ENCODE measurements at places on chromosomes 6 and 20. TPM values are rescaled to one million over a fixed set of nuclear protein-coding genes. Genes with fewer than 3 reads are reported as not detected.
A peak's percentile ranks its signal among the peaks of the same experiment; 100 is the strongest.

DNA sequence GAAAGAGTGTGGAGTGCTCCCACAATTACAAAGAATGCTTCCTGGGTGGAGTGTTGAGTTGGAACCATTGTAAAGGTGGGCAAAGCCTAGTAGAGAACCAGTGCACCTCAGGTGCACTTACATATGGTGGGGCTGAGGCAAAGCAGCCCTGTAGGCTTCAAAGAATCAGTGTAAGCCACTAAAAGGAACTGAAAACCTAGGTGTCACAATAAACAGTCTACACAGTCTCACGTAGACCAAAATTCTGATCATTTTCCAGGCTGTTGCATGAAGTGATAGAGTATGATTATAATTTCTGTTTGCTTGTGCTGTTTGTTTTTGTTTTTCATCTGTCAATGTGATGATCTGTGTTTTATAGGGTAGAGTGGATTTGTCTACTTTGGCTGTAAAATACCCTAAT lies 2.8 kb downstream of the ABT1 start:
- peak overlapping the region; percentile 77 for H3K27ac ChIP-seq
- peaks cover 2% of the 10 kb centered on the region for H3K27me3 ChIP-seq
- peaks cover 2% of the 10 kb centered on the region for H3K36me3 ChIP-seq
- peaks cover 10% of the 10 kb centered on the region for H3K4me1 ChIP-seq

- DNase-seq, result no peak
- H3K27me3 ChIP-seq, result no peaks in the 10 kb centered on the region
- H3K27ac ChIP-seq, result no peak overlapping the region
- no peaks in the 10 kb centered on the region for H3K36me3 ChIP-seq
- H3K4me1 ChIP-seq, result no peaks in the 10 kb centered on the region
Observed at GRCh38 chr6:147999001-147999540, 343.6 kb upstream of the SASH1 start.

DNA sequence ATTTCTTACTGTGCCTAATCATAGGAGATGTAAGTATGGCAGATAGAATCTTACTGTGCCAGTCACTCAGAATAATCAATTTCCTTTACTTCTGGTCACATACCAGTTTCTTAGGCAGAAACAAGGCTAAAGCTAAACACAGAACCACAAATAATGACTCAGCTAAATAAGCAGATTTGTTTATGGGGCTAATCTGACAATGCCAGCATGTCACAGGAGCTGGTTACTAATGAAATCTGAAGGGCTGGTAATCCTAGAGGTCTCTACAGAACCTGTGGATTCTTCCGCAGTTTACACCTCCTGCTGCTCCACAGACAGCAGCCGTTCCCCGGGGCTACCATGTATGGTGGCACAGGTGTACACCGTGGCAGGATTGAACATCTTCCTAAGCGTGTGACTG lies 80.8 kb downstream of the LYRM4 start:
- no peak overlapping the region for H3K27ac ChIP-seq
- no peaks in the 10 kb centered on the region for H3K27me3 ChIP-seq
- no peak overlapping the region for H3K4me3 ChIP-seq
- peaks cover 6% of the 10 kb centered on the region for H3K4me1 ChIP-seq

GRCh38 chr6:87029711-87030314 lies 65.1 kb downstream of the CGA start:
- no peak for DNase-seq
- H3K4me1 ChIP-seq, result no peaks in the 10 kb centered on the region
- H3K36me3 ChIP-seq, result no peaks in the 10 kb centered on the region
- H3K27ac ChIP-seq, result no peak overlapping the region
- peaks cover 57% of the 10 kb centered on the region for H3K27me3 ChIP-seq

The SLC12A5 gene
- not detected for total RNA-seq

GRCh38 chr20:671252-672030 lies 4.2 kb downstream of the SCRT2 start:
- H3K36me3 ChIP-seq, result peaks cover 3% of the 10 kb centered on the region
- DNase-seq, result no peak
- peaks cover 7% of the 10 kb centered on the region for H3K4me1 ChIP-seq
- no peak overlapping the region for H3K4me3 ChIP-seq

The NXT1 gene
- total RNA-seq, result 77.6 TPM

GRCh38 chr6:62338477-62338876 lies 52.5 kb upstream of the KHDRBS2 start:
- no peaks in the 10 kb centered on the region for H3K36me3 ChIP-seq
- H3K27ac ChIP-seq, result no peak overlapping the region
- no peaks in the 10 kb centered on the region for H3K4me1 ChIP-seq
- DNase-seq, result no peak
- no peaks in the 10 kb centered on the region for H3K27me3 ChIP-seq

The GRIK2 gene
- total RNA-seq, result not detected

DNA sequence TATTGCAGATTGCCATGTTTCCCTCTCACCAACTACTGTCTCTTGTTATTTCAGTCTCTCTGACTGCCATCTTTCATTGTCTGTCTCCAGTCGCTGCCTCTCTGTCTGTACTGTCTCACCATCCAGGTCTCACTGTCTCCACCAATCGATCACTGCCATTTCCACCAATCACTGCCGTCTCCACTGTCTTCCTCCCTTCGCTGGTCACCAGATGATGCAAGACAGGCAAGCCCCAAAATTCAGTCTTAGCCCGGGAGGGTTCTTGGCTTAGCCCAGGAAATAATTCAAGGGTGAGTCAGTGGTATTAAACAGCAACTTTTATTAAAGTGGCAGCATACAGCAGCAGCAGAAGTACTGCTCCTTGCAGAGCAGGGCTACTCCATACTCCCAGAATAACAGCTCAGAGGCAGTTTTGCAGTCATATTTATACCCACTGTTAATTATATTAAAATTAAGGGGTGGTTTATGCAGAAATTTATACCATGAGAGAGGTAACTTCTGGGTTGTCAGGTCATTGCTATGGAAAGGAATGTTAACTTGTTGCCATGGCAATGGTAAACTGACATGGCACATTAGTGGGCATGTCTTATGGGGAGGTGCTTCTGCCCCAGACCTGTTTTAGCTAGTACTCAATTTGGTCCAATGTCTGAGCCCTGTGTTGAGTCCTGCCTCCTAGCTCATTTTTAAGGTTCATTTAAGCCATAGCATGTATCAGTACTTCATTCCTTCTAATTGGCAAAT lies 23.0 kb upstream of the ECHDC1 start:
- no peak for DNase-seq
- peaks cover 6% of the 10 kb centered on the region for H3K27me3 ChIP-seq
- no peak overlapping the region for H3K4me3 ChIP-seq
- no peaks in the 10 kb centered on the region for H3K36me3 ChIP-seq

The PANK2 gene
- 47.2 TPM for total RNA-seq

DNA sequence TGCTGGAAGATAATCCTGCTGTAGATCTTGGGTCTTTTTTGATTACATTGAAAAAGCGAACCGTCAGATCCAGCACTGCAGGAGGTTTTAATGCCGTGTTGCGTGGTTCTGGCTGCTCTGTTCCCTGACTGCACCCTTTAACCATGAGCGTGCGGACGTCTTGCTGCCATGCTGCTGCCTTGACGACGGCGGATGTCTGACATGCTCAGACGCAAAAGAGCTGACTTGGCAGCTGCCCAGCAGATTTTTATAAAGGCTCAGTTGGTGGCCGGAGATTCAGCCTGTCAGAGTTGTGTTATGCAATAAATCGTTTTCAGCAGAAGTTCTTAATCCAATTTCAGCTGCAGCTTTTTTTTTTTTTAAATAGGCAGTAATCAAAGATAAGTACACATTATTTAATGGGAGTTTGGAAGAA lies 119.4 kb downstream of the JARID2 start:
- H3K36me3 ChIP-seq, result no peaks in the 10 kb centered on the region
- H3K4me1 ChIP-seq, result peaks cover 26% of the 10 kb centered on the region
- no peak overlapping the region for H3K27ac ChIP-seq
- H3K27me3 ChIP-seq, result no peaks in the 10 kb centered on the region
- no peak for DNase-seq
- H3K4me3 ChIP-seq, result peak overlapping the region; percentile 60

DNA sequence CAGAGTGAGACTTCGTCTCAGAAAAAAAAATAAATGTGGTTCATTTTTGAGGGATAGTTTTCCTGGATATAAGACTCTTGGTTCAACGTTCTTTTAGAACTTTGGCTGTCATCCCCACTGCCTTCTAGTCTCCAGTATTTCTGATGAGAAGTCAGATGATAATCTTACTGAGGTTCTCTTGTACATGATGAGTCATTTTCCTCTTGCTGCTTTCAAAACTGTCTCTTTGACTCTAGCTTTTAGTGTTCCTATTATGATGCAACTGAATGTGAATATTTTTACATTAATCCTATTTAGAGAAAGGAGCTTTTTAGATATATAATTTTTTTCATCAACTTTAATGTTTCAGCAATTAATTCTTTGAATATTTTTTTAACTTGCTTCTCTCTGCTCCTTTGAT lies 46.0 kb upstream of the OR14J1 start:
- peaks cover 5% of the 10 kb centered on the region for H3K27me3 ChIP-seq
- no peaks in the 10 kb centered on the region for H3K4me1 ChIP-seq
- no peak for DNase-seq
- H3K27ac ChIP-seq, result no peak overlapping the region
- no peak overlapping the region for H3K4me3 ChIP-seq

- no peaks in the 10 kb centered on the region for H3K4me1 ChIP-seq
- no peaks in the 10 kb centered on the region for H3K27me3 ChIP-seq
- H3K27ac ChIP-seq, result no peak overlapping the region
- DNase-seq, result no peak
- H3K4me3 ChIP-seq, result no peak overlapping the region
Observed at GRCh38 chr20:61300709-61301108, 48.6 kb downstream of the CDH4 start.

The VSX1 gene
- total RNA-seq, result not detected

- no peaks in the 10 kb centered on the region for H3K4me1 ChIP-seq
- no peaks in the 10 kb centered on the region for H3K36me3 ChIP-seq
- H3K27ac ChIP-seq, result no peak overlapping the region
- no peak overlapping the region for H3K4me3 ChIP-seq
Observed at GRCh38 chr6:154071711-154072110, 32.7 kb downstream of the OPRM1 start.

GRCh38 chr6:139355777-139356445 lies 18.5 kb downstream of the CITED2 start:
- no peaks in the 10 kb centered on the region for H3K27me3 ChIP-seq
- no peak for DNase-seq
- no peak overlapping the region for H3K4me3 ChIP-seq
- no peak overlapping the region for H3K27ac ChIP-seq
- H3K4me1 ChIP-seq, result peaks cover 4% of the 10 kb centered on the region

DNA sequence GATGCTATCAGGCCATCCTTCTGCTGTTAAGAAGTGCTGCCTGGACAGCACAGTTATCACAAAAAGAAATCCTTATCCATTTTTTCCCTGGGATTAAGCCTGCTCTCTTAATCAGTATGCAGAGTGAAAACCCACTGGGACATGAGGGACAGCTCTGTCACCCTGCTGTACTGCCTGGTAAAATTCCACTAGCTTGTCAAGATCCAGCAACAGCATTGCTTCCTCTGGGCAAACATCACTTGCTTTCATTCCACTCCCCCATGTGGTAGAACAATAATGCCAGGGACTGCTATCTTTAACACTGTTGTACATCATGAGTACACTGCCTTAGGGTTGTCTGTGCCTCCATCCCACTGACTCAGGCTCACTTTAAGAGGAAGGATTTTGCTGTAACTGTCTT lies 331.3 kb downstream of the KIF16B start:
- no peaks in the 10 kb centered on the region for H3K4me1 ChIP-seq
- H3K27ac ChIP-seq, result no peak overlapping the region
- no peak overlapping the region for H3K4me3 ChIP-seq
- no peak for DNase-seq

The KCNQ2 gene
- not detected for total RNA-seq

DNA sequence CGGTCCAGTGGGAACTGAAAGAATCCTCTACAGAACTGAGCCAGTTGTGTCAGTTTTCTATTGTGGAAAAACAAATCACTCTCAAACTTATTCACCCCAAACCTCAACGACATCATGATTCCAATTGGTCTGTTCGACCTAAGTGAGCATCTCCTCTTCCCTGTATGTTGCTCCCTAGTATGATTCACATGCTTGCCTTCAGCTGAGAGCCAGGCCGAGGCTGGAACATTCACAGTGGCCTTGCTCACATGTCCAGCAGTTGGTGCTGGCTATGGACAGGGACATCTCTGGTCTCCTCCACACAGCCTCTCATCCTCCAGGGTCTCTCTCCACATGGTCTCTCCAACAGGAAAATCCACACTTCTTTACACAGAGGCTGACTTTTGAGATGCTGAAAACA lies 28.3 kb upstream of the TMEM181 start:
- no peak for DNase-seq
- peaks cover 3% of the 10 kb centered on the region for H3K36me3 ChIP-seq

The ACTL10 gene
- total RNA-seq, result 1.2 TPM

- H3K36me3 ChIP-seq, result peaks cover 3% of the 10 kb centered on the region
- no peak overlapping the region for H3K4me3 ChIP-seq
- H3K27ac ChIP-seq, result no peak overlapping the region
- H3K27me3 ChIP-seq, result peaks cover 37% of the 10 kb centered on the region
Observed at GRCh38 chr20:34322267-34323105, 19.3 kb upstream of the AHCY start.

The ENPP1 gene
- total RNA-seq, result 2.1 TPM

DNA sequence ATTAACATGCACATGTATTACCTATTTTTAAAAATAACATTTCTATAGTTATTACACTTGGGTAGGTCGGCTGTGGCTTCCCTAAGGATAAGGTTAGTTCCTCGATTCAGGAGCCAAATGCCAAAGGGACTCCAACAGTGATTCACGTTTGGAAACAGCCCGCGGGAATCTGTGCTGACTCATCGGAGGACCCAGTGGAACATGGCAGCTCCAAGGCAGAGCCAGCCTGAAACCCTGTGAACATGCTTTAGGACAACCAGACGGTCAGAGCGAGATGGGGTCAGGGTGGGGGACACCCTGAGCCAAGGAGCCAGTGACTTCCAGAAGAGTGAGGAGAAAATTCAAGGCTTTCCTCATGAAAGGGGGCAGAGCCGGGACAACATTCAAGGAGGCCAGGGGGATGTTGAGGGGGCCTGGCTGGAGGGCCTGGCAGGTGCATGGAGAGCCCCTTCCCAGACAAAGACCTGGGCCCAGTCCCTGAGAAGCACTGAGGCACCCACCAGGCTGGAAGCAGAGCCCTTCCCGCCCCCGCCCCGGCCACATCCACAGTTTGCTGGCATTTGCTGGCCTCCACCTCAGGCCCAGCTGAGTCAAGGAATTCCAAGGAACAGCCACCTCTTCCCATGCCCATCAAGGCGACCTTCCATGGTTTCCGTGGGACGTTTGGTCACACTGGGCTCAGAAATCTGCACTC lies 133.2 kb downstream of the SNX5 start:
- peaks cover 4% of the 10 kb centered on the region for H3K27me3 ChIP-seq
- no peak overlapping the region for H3K4me3 ChIP-seq
- no peaks in the 10 kb centered on the region for H3K4me1 ChIP-seq
- H3K27ac ChIP-seq, result no peak overlapping the region

GRCh38 chr6:2940010-2940850 lies 31.1 kb downstream of the SERPINB6 start:
- peaks cover 32% of the 10 kb centered on the region for H3K4me1 ChIP-seq
- H3K27me3 ChIP-seq, result peaks cover 4% of the 10 kb centered on the region
- no peaks in the 10 kb centered on the region for H3K36me3 ChIP-seq
- DNase-seq, result peak; percentile 48
- peak overlapping the region; percentile 89 for H3K27ac ChIP-seq

The ADGRF4 gene
- total RNA-seq, result not detected

The MYB gene
- total RNA-seq, result 3.7 TPM

The LRRC73 gene
- 0.37 TPM for total RNA-seq
